Activated CD8-positive, alpha-beta memory T cell treated with anti-CD3 and anti-CD28 coated beads, Interleukin-2, amount 10 ng/mL, durations not matched to agents 7 days and 5 days (primary cell): ENCODE measurements at places on chromosomes 2 and 18.

DNA sequence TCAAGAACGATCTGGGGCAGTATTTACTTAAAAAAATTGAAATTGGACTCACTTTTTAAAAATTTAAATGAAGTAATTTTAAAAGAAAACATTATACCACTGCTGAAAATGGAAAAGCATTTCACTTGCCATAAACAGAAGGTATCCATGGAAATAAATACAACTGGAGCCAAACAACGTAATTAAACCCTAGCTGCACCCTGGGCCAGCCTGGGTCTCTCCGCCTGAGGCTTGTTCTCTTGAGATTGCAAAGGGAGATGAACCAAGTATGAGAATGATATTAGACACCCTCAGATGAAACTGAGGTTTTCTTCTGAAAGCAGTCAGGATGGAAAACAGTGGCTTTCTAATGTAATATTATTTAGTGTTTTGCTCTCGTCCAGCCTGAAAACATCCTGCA lies 264.4 kb downstream of the KCNE4 start:
- no peak for DNase-seq
- H3K36me3 ChIP-seq = no peaks in the 10 kb centered on the region
- H3K4me3 ChIP-seq = no peak overlapping the region
- H3K4me1 ChIP-seq = no peaks in the 10 kb centered on the region
- H3K27me3 ChIP-seq = no peaks in the 10 kb centered on the region

GRCh38 chr2:42196403-42197267 lies 27.5 kb downstream of the EML4 start:
- H3K27me3 ChIP-seq = no peaks in the 10 kb centered on the region
- H3K4me1 ChIP-seq = peaks cover 47% of the 10 kb centered on the region
- no peak overlapping the region for H3K27ac ChIP-seq
- no peak overlapping the region for H3K4me3 ChIP-seq
- peak; percentile 52 for DNase-seq

- DNase-seq = no peak
- H3K36me3 ChIP-seq = no peaks in the 10 kb centered on the region
- H3K4me3 ChIP-seq = no peak overlapping the region
- no peak overlapping the region for H3K27ac ChIP-seq
These were observed 893.7 kb upstream of the FAM98A start for GRCh38 chr2:34492561-34493455.

DNA sequence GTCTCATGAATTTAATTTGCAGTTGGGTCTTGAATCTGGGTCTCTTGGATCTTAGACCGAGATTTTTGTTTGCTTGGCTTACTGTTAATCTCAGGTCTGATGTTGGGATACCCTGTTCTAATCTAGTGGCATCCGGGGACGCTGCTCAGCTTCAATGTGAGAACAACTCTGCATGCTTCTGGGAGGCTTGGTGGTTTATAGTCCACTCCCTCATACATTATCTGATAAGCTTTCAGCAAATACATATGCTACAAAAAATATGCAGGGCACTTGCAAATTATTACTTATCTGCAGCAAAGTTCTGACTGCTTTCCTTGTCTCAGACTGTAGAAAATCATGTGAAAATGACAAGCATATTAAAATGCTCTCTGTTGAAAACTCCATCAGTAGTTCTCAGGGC lies 39.4 kb downstream of the RNF144A start:
- peaks cover 5% of the 10 kb centered on the region for H3K4me1 ChIP-seq
- no peak overlapping the region for H3K4me3 ChIP-seq
- peaks cover 3% of the 10 kb centered on the region for H3K36me3 ChIP-seq
- H3K27me3 ChIP-seq = no peaks in the 10 kb centered on the region
- peak; percentile 1 for DNase-seq

GRCh38 chr2:33292063-33292462 lies 184.4 kb upstream of the RASGRP3 start:
- H3K27ac ChIP-seq = no peak overlapping the region
- no peak overlapping the region for H3K4me3 ChIP-seq
- H3K27me3 ChIP-seq = peaks cover 45% of the 10 kb centered on the region
- DNase-seq = no peak
- H3K36me3 ChIP-seq = no peaks in the 10 kb centered on the region
- no peaks in the 10 kb centered on the region for H3K4me1 ChIP-seq

- no peaks in the 10 kb centered on the region for H3K27me3 ChIP-seq
- peaks cover 52% of the 10 kb centered on the region for H3K4me1 ChIP-seq
- H3K4me3 ChIP-seq = peak overlapping the region; percentile 6
- peaks cover 23% of the 10 kb centered on the region for H3K36me3 ChIP-seq
- no peak for DNase-seq
- H3K27ac ChIP-seq = peak overlapping the region; percentile 79
These were observed 56.3 kb downstream of the PHLPP1 start for GRCh38 chr18:62771494-62772270.

DNA sequence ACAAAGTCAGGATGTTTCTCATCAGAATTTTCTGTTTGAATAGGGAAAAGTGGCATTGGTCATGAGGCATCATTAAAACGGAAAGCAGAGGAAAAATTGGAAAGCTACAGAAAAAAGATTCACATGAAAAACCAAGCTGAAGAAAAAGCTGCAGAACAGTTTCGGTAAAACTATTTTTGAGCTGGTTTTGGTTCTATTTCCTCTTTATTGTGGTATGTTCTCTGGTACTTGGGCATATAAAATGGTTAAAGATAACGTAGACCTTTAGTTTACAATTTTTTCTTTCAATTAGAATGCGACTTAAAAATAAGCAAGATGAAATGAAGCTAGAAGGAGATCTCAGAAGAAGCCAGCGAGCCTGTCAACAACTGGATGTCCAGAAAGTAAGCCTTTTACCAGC lies 7.6 kb downstream of the GPATCH11 start:
- H3K4me1 ChIP-seq = peaks cover 6% of the 10 kb centered on the region
- peak overlapping the region; percentile 58 for H3K27ac ChIP-seq
- no peak overlapping the region for H3K4me3 ChIP-seq
- H3K36me3 ChIP-seq = peaks cover 34% of the 10 kb centered on the region
